Renal pelvis (tissue), 12 donors: ENCODE measurements at places on chromosomes 3 and 15. TPM values are rescaled to one million over a fixed set of nuclear protein-coding genes. Genes with fewer than 3 reads are reported as not detected.

MINAR1 gene
- 1.1 TPM for polyA plus RNA-seq

CHRM5 gene
- 0.25 TPM for polyA plus RNA-seq

DNA sequence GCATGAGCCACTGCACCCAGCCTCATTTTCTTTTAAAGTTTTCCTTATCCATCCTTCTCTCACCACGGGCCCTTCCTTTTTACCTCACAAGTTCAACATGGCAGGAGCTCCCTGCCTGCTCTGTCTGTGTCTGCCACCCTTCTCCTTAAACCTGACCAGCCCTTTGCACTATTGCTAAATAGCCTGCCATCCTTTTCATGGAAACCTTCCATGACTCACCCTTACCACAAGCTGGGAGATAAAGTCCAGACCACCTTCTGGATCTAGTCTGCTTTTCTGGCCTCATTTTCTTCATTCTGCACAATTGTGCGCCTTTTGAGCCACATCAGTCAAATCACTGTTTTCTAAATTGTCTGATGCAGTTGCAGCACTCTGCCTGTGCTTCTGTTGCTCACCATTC, 8.9 kb downstream of the PARP14 start:
- no peak for DNase-seq

- DNase-seq: no peak
Observed at GRCh38 chr15:40932649-40933516, 3.7 kb downstream of the DLL4 start.

GRCh38 chr3:53132347-53132746, 2.1 kb upstream of the RFT1 start:
- no peak for DNase-seq
